ENCODE measurements at places on chromosomes 12 and 14.

DNA sequence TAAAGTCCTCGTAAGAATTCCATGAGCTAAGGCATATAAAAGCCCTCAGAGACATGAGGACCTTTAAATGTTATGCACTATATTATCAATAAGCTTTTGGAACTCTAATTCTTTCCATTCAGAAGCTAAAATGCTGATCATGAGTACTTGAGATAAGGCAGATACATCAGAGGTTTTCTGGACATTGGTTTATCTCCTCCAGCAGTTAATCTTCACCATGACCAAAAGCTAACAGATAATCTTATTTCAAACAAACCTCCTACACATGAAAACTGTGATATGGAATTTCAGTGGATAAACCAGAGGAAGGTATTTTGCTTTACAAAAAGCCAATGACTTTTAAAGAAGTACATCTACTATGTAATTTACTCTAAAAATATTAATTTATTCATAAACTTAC lies 97.9 kb upstream of the BBS10 start:
- no peak for DNase-seq

DNA sequence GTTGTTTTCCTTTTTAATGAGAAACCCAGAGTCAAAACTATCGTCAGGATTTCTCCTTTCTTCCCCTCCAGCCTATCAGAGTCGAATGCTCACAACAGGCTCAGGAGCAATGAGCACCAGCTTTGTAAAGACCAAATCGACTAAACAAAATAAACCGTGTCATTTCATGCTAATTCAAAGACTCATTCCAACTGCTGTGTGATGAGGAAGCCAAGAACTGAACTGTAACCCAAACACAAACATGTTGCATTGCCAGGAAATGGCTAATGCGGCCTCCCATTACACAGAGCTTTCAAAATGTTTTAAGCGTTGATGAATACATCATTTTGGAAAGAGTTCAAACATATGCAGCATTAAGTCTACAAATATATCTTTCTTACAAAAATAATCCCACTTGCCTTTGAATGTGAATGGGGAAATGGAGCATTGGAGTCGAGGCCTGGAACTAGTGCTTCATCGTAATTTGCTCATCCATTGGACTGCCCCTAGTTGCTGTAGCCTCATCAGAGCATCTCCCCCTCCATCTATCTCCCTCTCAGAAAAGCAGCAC lies 349.5 kb downstream of the GXYLT1 start:
- DNase-seq = no peak

DNA sequence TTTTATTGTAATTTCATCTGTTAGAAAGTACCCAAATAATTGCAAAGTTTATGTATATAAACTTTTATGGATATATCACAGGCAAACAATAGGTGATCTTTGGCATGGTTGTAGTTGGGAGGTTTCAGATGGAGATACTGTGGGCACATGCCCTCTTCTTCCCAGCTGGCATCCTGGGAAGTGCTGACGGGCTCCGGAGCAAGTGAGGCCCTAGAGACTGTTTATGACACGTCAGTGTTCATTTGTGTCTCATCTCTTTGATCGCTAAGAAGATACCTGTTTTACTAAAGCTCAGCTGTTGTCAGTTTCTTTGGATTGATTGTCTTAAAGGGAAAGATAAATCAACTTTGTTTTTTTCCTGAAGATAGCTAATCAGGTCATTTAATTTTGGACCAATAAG lies 287.6 kb downstream of the FBXL14 start:
- no peak for DNase-seq

DNA sequence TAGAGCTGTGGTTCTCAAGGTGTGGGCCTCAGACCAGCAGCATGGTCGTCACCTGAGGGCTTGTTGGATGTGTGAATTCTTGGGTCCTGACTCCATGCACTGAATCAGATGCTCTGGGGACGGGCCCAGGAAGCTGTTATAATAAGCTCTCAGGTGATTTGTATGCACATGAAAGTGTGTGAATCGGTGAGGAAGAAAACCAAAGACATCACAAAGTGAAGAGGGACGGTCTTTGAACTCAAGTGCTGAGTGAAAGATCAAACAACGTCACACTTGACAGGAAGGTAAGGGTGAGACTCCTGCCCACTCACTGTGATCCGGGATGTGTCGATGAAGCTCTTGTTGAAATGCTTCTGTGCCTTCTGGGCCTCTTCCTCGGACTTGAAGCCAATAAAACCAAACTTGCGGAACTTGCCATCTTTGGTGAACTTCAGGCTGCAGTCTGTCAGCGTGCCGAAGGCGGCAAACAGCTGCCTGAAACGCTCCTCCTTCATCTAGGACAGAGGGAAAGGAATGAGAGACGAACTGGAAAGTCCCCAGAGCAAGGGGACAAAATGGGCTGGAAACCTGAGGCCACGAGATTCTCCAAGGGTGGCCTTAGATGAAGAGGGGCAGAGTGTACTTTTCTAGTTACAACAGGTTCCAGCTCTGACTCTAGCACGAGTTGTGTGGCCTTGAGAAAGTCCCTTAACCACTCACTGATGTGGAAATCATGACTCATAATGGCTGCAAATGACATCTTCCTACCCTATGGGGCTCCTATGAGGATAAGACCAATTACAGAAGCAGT lies 4.0 kb downstream of the RBM19 start:
- DNase-seq = no peak

GRCh38 chr14:106493962-106494823 lies 967.8 kb downstream of the TMEM121 start:
- DNase-seq = no peak

GRCh38 chr12:75525263-75525662 lies 13.9 kb upstream of the KRR1 start:
- DNase-seq = no peak

- DNase-seq = no peak
These were observed 10.0 kb downstream of the TMCC3 start for GRCh38 chr12:94640134-94640928.

- no peak for DNase-seq
These were observed 314.3 kb upstream of the OR4E1 start for GRCh38 chr14:21987937-21988336.

DNA sequence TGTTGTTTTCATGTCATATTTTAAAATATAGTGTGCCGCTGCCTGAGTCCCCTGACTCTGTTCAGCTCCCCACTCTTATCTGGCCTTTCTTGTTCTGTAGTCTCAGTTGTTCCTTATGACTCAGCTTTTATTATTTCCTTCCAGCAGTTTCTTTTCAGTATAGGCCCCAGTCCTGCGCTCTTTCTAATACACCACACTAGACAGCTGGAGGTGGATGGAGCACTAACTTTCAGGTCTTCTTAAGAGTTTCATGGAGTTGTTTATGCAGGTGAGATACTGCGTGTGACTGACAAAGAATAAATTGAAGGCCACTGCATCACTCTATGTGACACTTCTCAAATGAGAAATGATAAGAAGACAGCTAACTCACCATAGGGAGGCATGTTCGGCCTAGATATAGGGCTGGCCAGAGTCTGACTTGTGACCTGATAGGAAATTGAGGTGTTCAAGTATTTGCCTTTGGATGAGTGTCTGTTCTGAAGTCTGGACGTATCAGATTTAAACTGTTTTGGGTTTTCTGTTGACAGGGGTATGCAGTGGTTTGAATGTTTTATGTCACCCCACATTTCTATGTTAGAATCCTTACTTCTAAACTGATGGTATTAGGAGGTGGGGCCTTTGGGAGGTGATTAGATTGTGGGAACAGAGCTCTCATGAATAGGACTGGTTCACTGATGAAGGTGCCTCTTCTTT lies 60.8 kb upstream of the CLMN start:
- no peak for DNase-seq

Measured in psoas muscle (tissue), 8 donors.